Karpas-422 (cell line): ENCODE measurements at places on chromosomes 6 and 20.

DNA sequence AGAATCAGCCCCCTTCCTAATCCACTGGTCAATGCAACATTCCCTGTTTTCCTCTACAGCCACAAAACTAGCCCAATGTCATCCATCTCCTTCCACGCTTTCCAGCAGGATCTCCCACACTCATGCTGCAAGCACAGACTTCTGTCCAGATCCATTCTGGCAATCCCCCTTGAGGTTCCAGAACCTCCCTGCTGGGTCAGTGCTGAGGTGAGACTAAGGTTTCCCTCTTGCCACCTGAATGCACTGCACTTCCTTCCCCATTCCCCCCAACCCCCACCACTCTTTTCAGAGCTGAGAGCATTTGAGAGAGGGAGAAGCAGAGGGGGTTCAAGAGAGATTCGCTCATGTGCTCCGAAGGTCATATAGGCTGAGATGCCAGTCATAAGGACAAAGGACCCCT is 43.9 kb downstream of the EBF4 start:
- H3K27me3 ChIP-seq: no peaks in the 10 kb centered on the region; the same call in 1 of the 2 replicates
- no peak overlapping the region for H3K27ac ChIP-seq
- no peaks in the 10 kb centered on the region; the same call in 1 of the 2 replicates for H3K36me3 ChIP-seq
- no peak for DNase-seq
- no peak overlapping the region for H3K4me3 ChIP-seq

DNA sequence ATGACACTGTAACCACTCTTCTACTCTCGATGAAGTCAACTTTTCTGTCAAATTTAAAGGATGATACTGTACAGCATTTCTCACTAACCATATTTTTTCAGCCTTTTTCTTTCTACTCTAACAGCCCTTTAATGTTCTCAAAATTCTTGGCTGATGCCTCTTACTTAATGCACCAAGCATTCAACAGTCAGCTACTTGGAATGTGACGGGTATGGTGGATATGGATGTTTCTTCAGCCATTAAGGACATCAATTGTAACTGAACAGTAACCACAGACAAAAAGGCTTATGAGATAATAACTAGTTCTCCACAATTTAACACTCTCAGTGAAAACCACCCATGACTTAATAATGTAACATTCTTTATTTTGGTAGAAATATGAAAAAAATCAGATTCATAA is 467.2 kb upstream of the ZNF337 start:
- H3K4me1 ChIP-seq: no peaks in the 10 kb centered on the region
- no peak overlapping the region for H3K4me3 ChIP-seq
- no peaks in the 10 kb centered on the region for H3K27me3 ChIP-seq

DNA sequence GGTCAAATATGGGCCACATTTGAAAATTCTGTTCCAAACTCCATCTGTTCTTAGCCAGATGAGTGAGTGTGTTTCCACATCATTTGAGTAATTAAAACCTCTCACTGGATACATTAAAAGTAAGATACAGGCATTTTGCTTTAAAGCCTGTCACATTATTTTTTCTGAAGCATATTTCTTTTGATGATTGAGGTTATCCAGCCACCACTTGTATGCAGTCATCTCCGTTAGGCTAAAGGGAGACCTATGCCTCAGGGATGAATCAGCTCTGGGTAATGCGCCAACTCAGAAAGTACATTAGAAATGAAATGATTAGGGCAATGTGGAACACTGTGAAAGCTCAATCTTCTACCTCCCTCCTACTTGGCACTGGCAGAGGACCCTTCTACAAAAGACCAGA is 90.7 kb downstream of the SNAP25 start:
- H3K27me3 ChIP-seq: no peaks in the 10 kb centered on the region
- no peak overlapping the region for H3K4me3 ChIP-seq
- no peaks in the 10 kb centered on the region for H3K36me3 ChIP-seq
- no peaks in the 10 kb centered on the region for H3K4me1 ChIP-seq

DNA sequence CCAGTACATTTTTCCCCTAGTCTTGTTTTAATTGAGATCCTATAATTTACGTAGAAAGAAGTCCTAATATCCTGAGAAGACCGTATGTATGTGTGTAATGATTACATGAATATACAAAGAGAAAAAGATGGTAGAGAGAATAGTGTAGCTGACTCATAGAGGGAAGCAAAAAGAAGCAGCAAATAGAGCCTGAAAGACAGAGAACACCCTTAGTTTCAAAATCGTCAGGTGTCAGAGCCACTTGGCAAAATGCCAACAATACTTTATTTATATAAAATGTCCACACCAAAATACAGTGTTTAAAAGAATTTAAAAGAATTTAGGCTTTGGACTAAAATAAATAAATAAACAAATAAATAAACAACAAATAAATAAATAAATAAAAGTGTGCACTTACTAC is 1414.1 kb upstream of the EYS start:
- H3K27ac ChIP-seq: no peak overlapping the region
- 0 out of 2 replicates have a peak, but pooled peaks cover 3% of the 10 kb centered on the region for H3K4me1 ChIP-seq
- H3K27me3 ChIP-seq: no peaks in the 10 kb centered on the region
- no peak for DNase-seq
- no peak overlapping the region for H3K4me3 ChIP-seq
- no peaks in the 10 kb centered on the region for H3K36me3 ChIP-seq

- no peak for DNase-seq
- no peak overlapping the region for H3K27ac ChIP-seq
- H3K4me3 ChIP-seq: no peak overlapping the region
- H3K4me1 ChIP-seq: no peaks in the 10 kb centered on the region; the same call in 1 of the 2 replicates
- H3K27me3 ChIP-seq: no peaks in the 10 kb centered on the region
- no peaks in the 10 kb centered on the region for H3K36me3 ChIP-seq
Measured at GRCh38 chr20:59473742-59474141, 130.6 kb upstream of the PHACTR3 start.

- DNase-seq: no peak
- H3K4me3 ChIP-seq: no peak overlapping the region
- H3K4me1 ChIP-seq: no peaks in the 10 kb centered on the region
- no peaks in the 10 kb centered on the region for H3K27me3 ChIP-seq
- H3K27ac ChIP-seq: no peak overlapping the region
- no peaks in the 10 kb centered on the region for H3K36me3 ChIP-seq
Measured at GRCh38 chr6:1110941-1111349, 201.0 kb upstream of the FOXQ1 start.

DNA sequence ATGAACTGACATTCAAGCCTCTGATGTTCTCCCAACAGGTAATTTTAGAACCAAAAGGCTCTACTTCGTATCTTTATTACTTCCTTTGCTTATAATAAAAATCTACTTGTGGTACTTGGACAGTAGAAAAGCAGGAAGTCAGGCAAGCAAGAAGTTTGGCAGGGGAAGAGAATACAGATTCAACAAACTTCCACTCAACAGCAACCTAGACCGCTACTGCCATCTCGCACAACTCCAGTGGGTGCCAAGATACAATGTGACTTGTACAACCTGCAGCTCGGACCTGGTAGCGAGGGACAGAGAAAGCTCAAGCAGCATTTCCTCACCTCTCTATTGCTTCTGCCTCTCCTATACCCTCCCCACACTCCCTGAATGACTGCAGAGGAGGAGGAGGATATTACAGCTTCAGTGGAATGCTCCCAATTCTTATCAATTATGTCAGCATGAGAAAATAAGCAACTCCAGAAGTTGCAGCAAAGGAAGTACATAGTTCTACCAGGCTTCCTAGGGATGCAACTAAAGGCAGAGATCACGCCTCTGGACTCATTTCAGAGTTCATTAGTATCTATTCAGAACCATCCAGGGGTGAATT is 76.5 kb downstream of the MBOAT1 start:
- no peak overlapping the region for H3K27ac ChIP-seq
- no peak for DNase-seq
- H3K4me1 ChIP-seq: no peaks in the 10 kb centered on the region
- no peaks in the 10 kb centered on the region for H3K36me3 ChIP-seq
- no peak overlapping the region for H3K4me3 ChIP-seq

GRCh38 chr20:17511401-17511800 is 19.8 kb downstream of the BFSP1 start:
- H3K36me3 ChIP-seq: no peaks in the 10 kb centered on the region
- H3K4me1 ChIP-seq: peaks cover 5% of the 10 kb centered on the region
- no peak overlapping the region for H3K4me3 ChIP-seq
- no peaks in the 10 kb centered on the region for H3K27me3 ChIP-seq

GRCh38 chr6:149056777-149057463 is 260.6 kb upstream of the TAB2 start:
- no peak overlapping the region for H3K27ac ChIP-seq
- H3K36me3 ChIP-seq: no peaks in the 10 kb centered on the region
